ENCODE measurements at places on chromosomes 3 and 15.

DNA sequence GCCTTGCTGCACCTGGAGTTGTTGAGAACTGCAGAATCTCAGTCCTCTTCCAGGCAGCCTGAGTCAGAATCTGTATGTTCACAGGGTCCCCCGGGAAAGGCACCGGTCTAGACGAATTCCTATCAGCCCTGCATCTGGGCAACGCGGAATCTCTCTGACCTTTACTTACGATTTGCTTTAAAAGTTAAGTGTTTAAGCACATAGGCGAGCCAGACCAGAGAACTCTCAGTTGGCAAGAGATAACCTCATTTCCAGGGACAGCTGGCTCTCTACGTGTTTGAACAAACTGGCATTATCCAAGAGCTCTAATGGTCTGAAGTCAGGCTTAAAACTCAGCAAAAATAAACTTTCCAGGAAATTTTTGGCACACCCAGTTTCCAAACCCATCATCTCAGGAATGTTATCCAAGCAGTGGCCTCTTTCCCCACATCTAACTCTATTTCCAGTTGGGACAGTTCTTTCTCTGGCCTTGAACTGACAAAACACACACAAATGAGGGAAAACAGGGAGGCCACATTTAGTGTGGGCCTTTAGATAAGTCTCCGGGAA lies 53.4 kb downstream of the HES1 start:
- DNase-seq = no peak

DNA sequence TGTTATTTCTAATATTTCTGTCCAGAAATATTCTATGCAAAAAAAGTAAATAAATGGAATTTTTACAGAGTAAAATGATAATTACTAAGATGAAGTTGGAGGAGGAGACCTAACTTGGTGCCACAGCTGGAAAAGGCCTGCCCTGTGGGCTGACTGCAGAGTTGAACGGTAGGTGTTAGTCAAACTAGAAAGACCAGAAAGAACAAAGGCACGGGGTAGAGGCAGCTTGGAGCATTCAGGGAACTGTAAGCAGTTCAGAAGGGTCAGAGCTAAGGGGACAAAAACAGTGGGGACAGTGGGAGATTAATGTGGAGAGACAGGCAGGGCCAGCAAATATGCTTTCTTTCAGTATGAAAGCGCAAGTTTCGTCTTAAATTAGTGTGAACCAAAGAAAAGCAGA lies 39.3 kb upstream of the PTPRG start:
- DNase-seq = no peak

DNA sequence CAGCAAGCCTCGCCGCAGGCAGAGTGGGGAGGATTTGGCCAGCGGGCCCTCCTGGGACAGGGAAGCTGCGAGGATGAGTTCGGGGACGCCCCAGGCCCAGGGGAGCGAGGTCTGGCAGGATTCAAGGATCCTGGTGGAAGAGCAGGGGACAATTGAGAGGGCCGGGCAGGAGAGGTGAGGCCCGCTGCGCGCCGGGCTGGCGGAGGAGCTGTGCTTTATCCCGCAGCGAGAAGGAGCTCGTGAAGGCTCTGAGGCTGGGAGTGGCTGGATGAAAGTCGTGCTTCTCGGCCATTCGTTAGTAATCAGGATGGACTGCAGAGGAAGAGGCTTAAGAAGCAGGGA lies 3.6 kb downstream of the SLC51A start:
- DNase-seq = no peak

- DNase-seq = no peak
These were observed 43.6 kb downstream of the HMG20A start for GRCh38 chr15:77464129-77464865.

DNA sequence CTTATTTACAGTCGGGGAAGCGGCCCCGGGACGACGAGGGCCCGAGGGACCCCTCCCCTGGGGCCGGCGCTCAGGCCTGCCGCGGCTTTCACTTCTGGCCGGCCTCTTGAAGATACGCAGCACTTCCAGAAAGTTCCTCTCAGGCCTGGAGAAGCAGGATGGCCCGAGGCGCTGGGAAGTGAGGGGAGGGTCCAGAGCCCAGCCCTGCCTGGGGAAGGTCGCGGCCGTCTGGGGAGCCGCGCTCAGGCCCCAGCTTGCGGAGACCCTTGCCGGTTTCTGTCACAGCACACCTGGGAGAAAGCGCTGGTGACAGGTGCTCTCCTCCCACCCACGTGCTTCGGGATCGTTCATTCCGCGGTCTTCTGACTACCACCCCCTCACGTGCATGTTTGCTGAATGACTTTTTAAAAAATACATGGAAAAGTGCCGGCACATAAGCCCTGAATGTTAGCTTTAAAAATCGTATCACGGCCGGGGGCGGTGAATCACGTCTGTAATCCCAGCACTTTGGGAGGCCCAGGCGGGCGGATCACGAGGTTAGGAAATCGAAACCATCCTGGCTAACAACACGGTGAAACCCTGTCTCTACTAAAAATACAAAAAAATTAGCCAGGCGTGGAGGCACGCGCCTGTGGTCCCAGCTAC lies 727 bp upstream of the TM2D3 start:
- DNase-seq = peak; percentile 25

- no peak for DNase-seq
These were observed at the start of gene FOXB1 for GRCh38 chr15:60004009-60004845. FOXB1 (plus strand) TSS chr15:60004311; CDS start chr15:60004964, 653 bp downstream.

GRCh38 chr3:10777627-10778026 lies 38.4 kb upstream of the SLC6A11 start:
- DNase-seq = no peak

GRCh38 chr3:150582620-150583019 lies 20.5 kb upstream of the SELENOT start:
- DNase-seq = no peak

- no peak for DNase-seq
These were observed 168.2 kb downstream of the MBNL1 start for GRCh38 chr3:152436707-152437590.

DNA sequence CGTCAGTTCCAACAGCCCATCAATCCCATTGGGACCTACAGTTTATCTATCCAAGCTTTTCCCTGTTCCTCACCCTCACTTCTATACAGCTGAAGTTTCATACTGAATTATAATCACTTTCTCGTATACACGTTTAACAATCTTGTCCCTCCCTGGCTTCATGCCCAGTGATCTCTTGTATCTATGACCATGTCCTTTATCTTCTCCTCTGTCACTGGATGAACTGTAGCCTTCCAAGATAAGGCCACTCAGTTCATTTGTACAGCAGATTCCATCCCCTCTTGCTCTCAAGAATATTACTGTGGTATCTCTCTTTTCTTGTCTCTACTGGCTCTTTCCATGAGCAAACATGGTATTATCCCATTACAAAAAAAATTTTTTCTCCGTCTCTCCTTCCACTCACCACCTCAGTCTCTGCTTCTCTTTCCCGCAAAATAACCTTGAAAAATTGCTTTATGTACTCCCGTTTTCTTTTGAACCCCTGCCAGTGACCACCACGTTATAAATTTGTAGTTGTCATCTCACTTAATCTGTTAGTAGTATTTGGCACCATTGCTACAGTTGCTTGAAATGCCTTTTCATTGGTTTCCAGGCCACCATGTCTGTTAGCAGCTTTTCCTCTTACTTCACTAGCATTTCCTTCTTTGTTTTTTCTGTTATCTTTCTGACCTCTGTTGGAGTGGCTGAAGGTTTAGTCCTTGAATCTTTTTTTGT lies 9.4 kb downstream of the CTNNB1 start:
- no peak for DNase-seq

- no peak for DNase-seq
These were observed 228.8 kb upstream of the ALCAM start for GRCh38 chr3:105137911-105138310.

- DNase-seq = no peak
These were observed 42.0 kb downstream of the GALNT15 start for GRCh38 chr3:16216373-16216935.

GRCh38 chr15:62957130-62957529 lies 85.4 kb upstream of the TPM1 start:
- DNase-seq = no peak

- no peak for DNase-seq
These were observed 113.7 kb downstream of the LRIG1 start for GRCh38 chr3:66386925-66387650.

- peak; percentile 17 for DNase-seq
These were observed 64.2 kb downstream of the SCAPER start for GRCh38 chr15:76840830-76841460.

- DNase-seq = no peak
These were observed 821.6 kb downstream of the SQOR start for GRCh38 chr15:46456456-46456855.

DNA sequence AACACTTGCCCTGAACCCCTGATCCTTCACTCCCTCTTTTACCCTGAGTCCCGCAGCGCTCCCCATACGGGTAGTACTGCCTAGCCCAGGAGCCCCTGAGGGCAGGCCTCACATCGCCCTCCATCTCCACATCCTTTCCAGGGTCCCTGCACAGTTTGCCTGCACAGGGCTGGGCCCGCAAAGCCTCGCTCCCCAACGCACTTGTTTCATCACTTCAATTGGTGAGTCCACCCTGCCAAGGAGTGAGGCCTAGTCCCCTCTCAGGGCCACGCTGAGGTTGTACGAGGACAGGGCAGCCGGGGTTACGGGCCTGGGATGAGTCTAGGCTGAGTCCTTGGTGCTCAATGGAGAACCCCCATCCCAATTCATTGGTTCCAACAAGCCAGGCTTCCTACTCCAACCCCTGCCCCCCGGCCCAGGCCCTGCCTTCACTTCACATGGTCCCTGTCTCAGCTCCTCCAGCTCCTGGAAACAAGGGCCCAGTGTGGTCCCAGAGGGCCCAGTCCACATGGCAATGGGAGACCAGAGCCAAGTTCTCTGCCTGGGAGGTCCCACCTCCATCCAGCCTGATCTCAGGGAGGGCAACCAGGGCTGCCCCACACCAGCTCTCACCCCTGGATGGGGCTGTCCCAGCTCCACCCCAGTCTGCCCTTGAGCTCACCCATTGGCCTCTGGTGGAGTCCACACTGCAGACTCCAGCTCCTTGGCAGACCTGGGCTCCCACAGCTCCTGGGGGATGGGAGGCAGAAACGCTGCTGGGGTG lies 12.4 kb upstream of the CLK3 start:
- DNase-seq = no peak

GRCh38 chr3:123296836-123297626 lies 95.3 kb downstream of the SEC22A start:
- DNase-seq = no peak

DNA sequence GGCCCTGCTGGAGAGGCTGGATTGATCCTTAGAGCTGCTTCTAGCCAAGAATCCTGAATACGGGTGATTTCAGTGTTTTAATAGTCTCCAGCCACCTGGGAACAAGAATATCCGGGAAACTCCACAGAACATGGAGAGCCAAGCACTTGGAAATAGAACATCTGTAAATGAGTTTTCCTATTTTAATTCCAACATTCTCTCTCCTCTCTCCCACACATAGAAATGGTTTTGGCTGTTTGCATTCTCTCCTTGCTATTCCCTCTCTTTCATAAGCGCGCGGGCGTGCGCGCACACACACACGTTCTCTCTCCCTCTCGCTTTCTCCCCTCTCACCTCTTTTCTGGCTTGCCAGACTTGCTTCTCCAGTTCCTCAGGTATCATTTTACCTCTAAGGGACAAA lies 50.6 kb downstream of the GADL1 start:
- no peak for DNase-seq

Data from inflammatory macrophage treated with lipopolysaccharide for 4 hours (primary cell).